Activated CD4-positive, alpha-beta T cell treated with anti-CD3 and anti-CD28 coated beads, Interleukin-2, amount 50 U/mL, for 48 hours (primary cell): ENCODE measurements at places on chromosomes 11 and 22.

GRCh38 chr11:36196411-36196998, 92.7 kb downstream of the COMMD9 start:
- no peak for DNase-seq

DNA sequence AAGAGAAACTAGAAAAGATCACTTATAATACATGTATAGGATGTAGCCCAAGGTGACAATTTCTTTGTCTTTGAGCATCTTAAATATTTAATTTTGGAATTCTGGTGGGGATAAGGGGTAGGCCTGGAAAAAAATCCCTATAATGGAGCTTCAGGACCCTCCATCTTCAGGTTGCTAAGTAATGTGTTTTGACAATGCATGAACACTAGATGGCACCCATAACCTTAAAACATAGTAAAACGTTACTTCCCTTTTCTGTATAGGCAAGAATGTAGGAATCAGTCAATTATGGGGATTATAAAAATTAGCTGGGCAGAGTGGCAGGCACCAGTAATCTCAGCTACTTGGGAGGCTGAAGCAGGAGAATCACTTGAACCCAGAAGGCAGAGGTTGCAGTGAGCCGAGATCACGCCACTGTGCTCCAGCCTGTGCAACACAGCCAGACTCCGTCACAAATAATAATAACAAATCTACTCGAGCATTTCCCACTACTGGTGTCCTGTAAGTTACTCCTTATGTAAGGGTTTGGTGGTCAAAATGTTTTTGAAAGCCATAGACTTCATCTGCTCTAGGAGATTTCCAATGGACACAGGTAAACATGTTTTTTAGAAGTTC, 541.9 kb upstream of the CCDC90B start:
- DNase-seq = no peak

DNA sequence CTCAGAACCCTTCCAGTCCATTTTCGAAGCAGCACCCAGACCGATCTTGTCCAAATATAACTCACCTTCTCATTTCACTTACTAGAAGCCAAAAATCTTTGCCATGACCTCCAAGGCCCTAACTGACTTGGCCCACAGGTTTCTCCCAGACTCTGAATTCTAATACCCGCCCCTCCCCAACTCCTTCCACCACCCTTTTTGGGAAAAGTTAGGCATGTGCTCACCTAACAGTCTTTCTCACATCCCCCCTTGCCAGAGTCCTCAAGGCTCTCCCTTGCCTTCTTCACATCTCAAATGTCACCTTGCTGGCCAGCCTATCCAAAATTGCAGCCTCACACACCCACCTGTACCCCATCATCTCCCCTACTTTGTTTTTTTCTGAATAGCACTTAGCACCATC, 369.3 kb downstream of the NXPE2 start:
- no peak for DNase-seq

- no peak for DNase-seq
Observed at GRCh38 chr11:3115321-3115720, 49.8 kb downstream of the OSBPL5 start.

- no peak for DNase-seq
Observed at GRCh38 chr11:133082453-133082781, 449.9 kb downstream of the OPCML start.

DNA sequence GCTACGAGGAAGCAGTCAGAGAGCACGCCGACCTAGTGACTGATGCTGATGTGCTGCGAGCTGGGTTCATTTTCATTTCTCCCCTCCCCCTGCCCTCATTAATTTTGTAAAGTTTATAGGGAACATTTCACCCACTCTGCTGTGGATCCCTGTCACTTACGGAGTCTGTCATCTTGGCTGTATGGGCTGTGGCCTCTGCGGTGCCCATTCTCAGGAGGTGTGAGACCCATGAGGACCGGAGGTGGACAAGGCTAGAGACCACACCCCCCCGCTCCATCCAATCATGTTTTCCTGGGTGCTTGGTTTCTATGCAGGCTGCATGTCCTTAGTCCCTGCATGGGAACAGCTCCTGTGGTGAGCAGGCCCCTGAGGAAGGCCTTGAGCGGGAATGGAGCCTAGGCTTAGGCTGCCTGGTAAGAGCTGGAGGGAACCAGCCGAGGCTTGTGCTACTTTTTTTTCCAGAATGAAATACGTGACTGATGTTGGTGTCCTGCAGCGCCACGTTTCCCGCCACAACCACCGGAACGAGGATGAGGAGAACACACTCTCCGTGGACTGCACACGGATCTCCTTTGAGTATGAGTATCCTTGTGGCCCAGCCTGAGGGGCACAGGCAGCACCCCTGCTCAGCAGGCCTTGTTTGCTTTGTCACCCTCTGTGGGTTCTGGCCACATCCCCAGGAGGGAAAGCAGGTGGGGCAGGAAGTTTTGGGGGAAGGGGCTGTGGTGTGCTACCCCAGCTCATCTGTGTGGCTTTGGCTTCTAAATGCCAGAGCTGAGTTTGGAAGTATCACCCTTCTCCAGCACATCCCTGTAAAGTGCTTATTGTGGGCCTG, 19.1 kb downstream of the CLDN5 start:
- DNase-seq = no peak

- no peak for DNase-seq
Observed at GRCh38 chr11:46914363-46914762, 4.0 kb downstream of the LRP4 start.

GRCh38 chr11:64322925-64323260, 5.0 kb downstream of the PRDX5 start:
- DNase-seq = no peak

DNA sequence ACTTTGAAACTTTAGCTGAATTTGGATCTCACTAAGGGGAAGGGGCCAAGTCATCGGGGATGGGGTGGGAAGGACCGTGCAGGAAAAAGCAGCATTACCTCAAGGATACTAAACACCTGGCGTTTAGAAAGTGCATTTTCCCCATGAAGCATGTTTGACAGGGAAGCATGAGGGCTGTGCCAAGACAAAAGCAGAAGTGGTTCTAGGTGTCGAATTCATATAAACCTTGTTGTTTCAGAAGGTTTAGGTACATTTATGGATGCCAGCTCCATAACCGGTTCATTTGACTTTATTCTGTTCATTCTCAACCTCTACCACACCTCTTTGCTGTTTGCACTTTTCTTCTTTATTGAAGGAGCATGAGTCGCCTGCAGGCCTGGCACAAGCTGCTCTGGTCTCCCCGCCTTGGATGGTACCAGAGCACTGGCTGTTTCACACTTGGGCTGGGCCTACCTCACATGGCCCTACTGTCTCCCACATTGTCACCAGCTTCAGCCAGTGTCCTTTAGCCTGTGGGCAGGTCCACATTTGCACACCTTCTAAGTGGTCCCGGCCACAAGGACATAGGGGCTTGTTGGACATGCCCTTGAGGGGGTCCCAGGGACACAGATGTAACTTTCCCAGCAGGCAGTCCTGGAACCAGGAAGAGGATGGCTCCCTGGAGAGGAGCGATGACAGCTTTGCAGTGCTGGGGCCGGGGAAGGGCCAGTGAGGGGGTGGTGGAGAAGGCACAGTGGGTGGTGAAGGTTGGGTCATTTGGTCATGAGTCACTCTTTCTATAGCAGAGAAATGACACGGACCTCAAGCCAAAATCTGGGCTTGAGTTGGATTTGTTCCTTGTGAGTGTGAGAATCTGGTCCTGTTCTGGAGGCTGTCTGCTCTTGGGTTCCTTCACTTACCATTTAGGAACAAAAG, 3.2 kb upstream of the ST14 start:
- no peak for DNase-seq

DNA sequence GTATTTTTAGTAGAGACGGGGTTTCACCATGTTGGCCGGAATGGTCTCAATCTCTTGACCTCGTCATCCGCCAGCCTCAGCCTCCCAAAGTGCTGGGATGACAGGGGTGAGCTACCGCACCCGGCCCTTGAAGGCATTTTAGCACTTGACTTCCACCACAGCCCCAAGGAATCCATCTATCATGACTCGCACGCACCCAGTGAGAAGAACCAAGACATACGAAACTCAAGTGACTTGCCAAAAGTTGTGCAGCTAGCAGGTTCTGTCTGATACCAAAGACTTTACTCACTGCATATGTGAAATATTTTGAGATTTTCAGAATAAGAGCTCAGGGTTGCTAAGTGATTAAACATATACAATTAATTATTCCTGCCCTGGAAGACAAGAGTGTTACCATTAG, 21.0 kb downstream of the FLI1 start:
- DNase-seq = no peak
